ENCODE measurements at places on chromosomes 12 and 14.

DNA sequence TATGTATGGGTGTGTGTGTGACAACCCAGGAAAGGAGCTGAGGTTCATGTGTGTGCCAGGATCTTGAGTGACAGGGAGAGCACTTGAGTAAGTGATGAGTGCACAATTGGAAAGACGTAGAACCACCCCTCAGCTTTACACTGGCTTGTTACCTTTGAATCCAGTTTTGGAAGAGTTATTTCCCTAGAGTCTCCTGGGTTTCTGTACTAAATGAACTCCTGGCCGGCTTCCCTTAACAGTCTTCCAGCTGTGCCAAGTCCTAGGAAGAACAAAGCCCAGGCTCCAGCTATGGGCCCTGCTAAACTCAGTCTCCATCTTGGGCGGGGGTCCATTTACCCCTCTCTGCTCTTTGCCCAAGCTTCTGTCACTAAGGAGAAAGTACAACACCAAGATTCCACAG, 19.7 kb upstream of the NR1H4 start:
- no peak for DNase-seq

- no peak for DNase-seq
Measured at GRCh38 chr12:18975933-18976332, 153.6 kb upstream of the PLEKHA5 start.

GRCh38 chr14:105126126-105126980, 42.2 kb downstream of the JAG2 start:
- DNase-seq, result no peak

DNA sequence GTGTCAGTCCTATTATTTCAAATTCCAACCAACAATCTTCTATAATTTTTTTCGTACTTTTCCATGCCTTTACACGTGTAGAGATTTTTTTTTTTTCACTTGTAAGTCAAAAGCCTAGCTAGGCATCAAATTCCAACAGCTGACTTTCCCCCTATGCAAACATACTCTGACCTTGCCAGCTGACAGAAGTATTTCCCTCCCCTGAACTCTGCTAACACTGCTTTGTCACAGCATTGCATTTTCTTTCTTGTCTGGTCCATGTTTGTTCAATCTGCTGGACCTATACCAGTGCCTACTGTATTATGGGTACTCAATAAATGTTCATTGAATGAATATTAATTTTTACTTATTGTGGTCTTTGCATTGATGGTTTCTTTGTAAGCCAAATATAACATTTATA, 435.3 kb upstream of the GARIN6 start:
- DNase-seq, result no peak

- no peak for DNase-seq
Measured at GRCh38 chr14:59060841-59061240, 127.6 kb upstream of the DAAM1 start.

GRCh38 chr12:100044266-100044665, 59.5 kb upstream of the ANKS1B start:
- no peak for DNase-seq

DNA sequence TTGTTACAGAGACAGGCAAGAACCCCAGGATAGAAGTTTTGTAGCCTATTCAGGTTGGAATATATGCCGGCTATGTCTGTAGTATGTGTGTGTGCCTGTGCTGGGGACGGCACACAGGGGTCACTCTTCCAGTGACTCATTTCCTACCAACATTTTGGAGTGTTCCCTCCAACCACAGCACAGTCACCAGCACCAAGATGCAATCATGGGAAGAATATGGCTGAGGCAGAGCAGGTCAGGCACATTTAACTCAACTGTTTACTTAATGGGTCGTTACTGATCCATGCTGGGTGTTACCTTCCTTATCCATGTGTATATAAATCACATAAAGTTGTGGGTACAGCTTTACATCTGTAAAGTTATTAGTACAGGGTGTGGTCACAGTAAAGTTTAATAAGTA, 178.3 kb downstream of the PRKD1 start:
- DNase-seq, result no peak

DNA sequence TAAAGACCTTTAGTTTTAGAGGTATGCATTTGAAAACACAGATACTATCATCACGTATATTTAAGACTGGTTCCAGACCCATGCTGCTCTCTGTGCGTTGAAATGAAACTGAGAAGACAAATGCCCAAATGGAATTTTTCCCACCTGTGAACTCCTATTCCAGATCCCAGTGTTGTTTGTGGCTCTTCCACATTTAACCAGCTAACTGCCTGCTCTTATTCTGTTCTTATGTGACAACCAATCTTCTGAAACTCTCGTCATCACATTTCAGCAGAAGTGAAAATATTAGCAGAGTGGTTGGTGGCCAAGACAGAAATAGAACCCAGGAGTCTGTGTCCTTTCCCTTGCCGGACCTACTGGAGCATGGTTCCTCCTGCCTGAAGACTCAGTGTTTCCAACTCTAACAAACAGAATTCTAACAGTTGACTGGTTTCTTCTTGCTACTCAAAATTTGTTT, 460.2 kb downstream of the RAD51B start:
- DNase-seq, result no peak

- no peak for DNase-seq
Measured at GRCh38 chr12:40688085-40688725, 4.0 kb upstream of the CNTN1 start.

- DNase-seq, result no peak
Measured at GRCh38 chr12:65517656-65518210, 239.2 kb downstream of the MSRB3 start.

GRCh38 chr12:27179400-27180214, 64.5 kb upstream of the STK38L start:
- DNase-seq, result no peak

DNA sequence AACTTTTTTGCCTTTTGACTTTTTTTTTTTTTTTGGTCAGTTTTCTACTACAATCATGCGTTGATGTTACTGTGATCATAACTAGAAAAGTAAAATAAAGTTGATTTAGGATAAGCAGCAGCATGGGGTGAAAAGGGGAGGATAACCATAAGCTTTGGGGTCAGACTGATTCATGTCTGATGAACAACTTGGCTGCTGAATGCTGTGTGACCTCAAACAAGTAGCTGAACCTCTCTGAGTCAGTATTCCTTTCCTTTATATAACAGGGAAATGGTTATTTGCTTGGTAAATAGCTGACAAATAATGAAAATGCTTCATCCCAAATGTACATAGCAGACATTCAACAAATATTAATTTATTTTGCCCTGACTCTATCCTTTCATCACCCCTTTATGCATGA, 413.0 kb downstream of the VRK1 start:
- DNase-seq, result no peak

DNA sequence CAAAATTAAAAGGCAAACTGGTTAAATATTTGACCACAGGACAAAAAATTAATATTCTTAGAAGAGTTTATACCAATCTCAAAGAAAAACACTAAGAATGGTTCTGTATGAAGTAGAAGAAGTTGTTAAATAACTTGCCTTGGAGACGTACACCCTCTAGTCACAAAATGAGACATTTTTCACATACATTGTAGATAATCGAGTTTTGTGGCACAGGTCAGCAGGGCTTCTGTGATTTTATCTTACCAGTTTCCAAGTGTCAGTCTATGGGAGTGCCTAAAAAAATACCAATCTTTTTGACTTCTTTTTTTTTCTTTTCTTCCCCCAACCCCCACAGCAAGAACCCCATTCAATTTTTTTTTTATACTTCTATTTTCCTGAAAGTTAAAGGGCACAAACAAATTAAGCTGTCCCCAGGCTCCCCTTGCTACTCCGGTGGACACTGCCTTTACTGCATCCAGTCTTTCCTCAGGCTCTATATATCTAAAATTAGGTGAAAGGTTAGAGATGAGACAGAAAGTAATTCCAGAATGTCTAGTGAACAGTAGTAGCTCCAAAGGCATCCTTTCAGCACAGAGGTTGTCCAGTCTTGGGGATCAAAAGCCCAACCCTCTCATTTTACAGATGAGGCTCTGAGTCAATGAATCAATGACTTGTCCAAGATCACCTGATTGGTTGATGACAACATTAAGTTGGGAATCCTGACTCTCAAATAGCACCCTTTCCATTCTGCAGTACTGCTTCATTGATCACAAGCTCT, 6.2 kb downstream of the LIMA1 start:
- DNase-seq, result no peak

DNA sequence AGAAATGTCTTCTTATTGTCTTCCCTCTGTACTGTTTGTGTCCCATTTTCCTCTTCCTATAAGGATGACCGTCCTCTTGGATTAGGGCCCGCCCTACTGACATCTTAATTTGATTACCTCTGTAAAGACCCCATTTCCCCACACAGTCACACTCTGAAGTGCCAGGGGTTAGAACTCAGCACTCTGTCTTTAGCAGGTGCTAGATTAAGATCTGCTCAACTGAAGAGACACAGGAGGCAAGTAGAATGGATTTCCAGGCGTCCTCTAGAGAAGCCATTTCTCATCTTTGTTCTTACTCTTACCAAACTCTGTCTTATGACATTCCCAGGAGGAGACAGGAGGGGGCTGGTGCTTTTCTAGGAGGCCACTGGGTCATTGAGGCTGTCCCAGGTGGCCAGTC, 50.8 kb downstream of the VCPKMT start:
- no peak for DNase-seq

DNA sequence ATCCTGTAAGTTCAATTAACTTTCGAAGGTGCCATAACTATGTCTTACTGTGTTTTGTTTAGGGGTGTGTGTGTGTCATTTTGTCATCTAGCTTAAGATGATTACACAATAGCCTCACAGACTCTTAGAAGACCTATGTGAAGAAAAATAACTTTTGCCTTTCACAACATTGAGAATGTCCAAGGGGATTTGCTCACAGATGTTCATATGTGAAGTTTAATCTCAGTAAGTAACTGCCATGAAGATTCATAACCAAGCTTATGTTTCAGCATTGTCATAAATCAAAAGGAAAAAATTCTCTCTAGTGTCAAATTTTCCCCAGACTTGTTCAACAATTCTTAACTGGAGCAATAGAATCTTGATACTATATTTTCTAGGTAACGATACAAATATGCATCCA, 226.1 kb upstream of the PRKD1 start:
- DNase-seq, result no peak
